Brain microvascular endothelial cell (primary cell): ENCODE measurements at places on chromosomes 12 and 14.

GRCh38 chr14:67734675-67735074 lies 33.0 kb downstream of the RDH12 start:
- DNase-seq, result no peak

DNA sequence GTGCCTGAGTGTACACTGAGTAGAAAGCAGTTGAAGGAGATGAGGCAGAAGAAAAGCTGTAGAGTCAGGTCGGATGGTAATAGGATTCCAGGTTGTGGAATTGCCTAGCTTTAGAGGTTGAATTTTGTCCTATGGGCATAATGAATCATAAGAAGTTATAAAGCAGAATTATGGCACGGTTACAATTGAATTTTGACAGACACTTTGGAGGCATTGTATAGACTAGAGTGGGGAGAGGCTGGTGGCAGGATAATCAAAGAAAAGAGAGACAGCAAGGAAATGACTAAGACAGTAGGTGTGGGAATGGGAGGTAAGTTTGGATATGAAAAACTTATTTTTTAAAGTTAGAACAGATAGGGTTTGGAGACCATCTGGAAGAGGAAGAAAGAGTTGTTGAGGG lies 102.6 kb downstream of the NTN4 start:
- DNase-seq, result no peak

- DNase-seq, result no peak
These were observed at the start of gene ITGB7 for GRCh38 chr12:53207042-53207441. Gene ITGB7 (minus strand): TSS chr12:53207251. CDS start chr12:53200443, 6,808 bp downstream.

DNA sequence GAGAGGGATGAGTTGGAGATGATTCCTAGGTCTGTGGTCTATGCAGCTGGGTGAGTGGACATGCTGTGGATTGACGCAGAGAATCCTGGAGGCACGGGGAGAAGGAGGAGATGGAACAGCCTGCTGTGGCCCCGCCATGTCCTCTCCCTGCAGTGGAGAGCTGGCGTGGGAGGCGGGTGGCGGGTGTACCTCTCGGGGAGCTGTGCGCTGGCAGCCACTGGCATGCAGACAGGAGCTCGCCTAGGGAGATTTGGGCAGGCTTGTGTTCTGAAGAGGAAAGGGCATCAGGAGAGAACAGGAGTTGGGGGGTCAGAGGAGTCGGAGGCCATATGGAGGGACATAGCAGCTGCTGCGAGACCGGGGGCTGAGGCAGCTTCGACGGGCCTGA lies 56.1 kb downstream of the TECPR2 start:
- DNase-seq, result no peak

DNA sequence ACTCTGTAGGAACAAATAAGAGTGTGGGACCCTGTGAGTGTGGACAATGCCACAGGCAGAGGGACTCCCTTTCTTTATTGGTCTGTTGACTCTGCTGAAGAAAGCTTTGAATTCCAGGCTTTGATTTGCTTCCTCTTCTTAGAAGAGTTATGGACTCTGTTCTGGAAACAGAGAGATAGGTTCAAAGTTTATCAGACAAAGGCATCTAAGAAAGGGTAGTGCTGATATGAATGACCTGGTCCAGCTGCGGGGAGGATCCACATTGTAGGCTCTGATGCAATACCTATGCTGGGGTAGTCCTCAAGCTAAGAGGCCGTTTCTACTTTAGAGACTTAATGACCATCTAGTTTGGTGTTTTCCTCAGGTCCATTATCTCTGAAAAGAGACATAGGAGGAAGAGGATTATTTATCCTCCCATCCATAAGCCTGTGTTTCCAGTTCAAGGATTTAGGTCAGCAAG lies 10.7 kb upstream of the IKZF4 start:
- DNase-seq, result no peak

DNA sequence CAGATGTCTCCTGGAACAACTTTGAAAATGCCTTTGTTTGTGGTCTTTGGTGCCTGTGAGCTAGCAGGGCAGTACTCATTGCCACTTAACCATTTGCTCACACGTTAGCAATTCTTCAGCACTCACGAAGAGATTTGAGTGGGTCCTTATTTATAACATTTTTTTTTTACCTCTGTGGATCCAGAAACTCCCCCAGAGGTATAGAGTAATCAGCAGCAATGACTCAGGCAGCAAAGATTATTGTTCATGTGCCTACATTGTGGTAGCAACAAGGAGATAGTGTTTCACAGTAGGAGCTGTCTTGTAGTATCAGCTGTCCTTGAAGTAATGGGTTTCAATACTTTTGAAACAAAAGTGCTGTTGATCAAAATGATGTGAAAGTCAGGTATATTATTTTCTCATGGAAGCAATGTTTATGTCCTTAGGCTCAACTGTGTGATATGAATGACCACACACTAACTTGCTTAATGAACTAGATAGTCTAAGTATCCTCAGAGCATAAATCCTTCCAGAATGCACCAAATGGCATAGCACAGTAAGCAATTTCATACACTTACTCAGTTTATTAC lies 304.1 kb downstream of the EGLN3 start:
- DNase-seq, result peak; percentile 84

- no peak for DNase-seq
These were observed 13.5 kb downstream of the NCOR2 start for GRCh38 chr12:124553862-124554428.

DNA sequence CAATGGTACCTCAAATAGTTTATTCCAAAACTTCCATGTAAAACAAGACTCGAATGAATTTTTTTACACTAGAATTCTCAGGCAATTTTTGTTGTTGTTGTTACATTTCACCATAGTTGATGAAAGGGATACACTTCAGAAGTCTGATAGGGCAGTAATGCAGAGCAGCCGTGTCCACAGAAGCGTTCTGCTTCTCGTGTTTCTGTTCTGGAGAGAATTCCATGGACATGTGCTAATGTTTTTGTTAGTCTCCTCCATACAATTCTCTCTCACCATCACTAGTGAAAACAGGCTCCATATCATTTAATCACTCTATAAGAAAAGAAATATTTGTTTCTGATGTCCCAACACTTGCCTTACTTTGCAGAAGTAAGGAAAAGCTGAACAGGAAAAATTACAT lies 606.1 kb downstream of the SLC16A7 start:
- peak; percentile 67 for DNase-seq

DNA sequence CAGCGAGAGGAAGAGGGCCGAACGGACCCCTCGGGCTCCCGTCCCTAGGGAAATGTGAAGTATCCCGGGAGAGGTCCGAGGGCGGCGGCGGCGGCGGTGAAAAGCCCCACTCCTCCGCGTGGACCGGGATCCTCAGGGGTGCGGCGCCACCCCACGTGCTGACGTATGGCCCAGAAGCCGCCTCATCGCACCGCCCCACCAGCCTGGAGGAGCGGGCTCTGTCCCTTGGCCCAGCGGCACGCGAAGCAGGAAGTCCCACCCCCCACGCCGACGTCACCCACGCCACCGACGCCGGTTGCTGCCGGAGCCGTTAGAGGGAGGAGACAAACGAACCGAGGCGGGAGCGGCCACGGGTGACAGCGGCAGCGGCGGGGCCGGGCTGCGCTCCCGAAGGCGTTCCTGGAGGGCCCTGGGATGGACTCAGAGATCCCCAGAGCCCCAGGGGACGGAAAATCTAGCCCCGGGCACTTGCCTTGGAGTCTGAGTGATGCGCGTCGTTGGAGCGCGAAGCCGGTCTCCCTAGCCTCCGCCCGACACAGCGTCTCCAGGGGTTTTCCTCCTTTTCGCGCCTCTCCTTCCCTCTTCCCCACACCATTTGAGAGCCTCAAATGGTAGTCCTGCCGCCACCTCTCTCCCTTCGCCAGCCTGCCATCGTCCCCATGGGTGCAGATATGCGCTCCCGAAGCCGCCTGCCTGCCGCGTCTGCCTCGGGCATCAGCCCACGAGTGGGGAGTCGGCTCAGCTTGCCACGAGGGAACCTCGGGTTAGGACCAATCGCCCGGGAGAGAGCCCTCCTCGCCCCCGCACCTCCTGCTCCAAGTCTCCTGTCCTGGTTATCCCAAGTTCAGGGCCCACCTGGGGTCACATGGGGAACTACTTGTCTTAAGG lies at the start of gene CEP83:
TSS of gene CEP83 (minus strand) at position 140 of the 888 bp plus-strand sequence. CDS start 47,377 bp downstream, outside the sequence.
- DNase-seq, result peak; percentile 89
